ENCODE measurements at places on chromosomes 6 and 20.

DNA sequence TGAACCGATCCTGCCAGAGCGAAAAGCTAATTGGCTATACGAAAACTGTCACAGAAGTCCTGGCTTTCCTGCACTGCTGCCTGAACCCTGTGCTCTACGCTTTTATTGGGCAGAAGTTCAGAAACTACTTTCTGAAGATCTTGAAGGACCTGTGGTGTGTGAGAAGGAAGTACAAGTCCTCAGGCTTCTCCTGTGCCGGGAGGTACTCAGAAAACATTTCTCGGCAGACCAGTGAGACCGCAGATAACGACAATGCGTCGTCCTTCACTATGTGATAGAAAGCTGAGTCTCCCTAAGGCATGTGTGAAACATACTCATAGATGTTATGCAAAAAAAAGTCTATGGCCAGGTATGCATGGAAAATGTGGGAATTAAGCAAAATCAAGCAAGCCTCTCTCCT lies 14.2 kb downstream of the CCR6 start:
- no peak for DNase-seq

DNA sequence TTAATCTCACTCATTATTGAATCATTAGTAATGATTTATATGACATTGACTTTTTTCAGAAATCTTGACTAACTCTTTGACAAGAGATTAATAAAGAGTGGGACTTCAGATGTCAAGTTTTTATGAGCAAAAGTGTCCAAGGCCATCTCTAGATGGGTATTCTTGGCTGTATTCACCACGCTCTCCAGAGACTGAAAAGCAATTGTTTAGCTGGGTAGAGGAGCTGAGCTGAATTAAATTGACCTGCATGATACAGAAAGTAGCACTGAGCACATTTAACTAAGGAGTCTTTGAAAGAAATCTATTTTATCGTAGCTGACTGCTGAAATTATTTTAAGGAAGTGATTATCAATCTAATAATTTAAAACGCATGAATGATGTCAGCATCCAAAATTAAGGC lies 89.4 kb downstream of the LINC00237 start:
- no peak for DNase-seq

DNA sequence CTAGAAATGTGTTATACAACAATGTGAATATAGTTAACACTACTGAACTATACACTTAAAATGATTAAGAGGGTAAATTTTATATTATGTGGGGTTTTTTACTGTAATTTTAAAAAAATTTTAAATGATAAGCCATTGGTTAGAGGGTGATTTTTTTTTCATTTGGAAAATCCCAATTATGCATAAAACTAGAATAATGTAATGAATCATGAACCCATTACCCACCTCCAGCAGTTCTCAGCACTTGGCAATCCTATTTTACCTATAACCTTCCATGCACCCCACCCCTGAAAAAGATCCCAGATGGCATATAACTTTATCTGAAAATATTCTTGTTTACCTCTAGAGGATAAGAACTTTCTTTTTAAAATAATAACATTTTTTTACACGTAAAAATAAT lies 13.7 kb downstream of the KIF3B start:
- DNase-seq: no peak

GRCh38 chr6:104548297-104548696 lies 311.4 kb downstream of the HACE1 start:
- DNase-seq: no peak

- DNase-seq: peak; percentile 29
Measured at GRCh38 chr6:52013035-52013434, 74.4 kb downstream of the PKHD1 start.

Data from kidney glomerular epithelial cell (primary cell).